K562 (cell line): ENCODE measurements at places on chromosomes 12 and 14. TPM values are rescaled to one million over a fixed set of nuclear protein-coding genes. Genes with fewer than 3 reads are reported as not detected.

DNA sequence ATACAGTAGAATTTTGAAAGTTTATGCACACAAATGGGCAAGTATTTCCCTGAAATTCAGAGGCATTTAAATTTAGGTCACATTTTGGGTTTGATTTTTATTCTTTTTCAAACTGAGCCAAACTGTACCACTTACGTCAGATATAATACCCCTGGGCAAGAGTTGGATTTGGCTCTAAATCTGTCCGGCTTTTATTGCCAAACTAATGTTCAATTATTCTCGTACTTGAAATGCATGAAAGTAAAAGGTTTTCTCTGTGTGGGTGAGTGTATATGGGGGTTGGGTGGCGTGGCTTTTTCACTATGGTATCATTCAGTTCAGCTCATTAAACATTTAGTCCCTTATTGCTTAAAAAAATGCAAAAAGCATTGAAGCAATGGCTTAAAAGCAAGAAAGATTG is 55.9 kb downstream of the SLCO1C1 start:
- DNase-seq: no peak

GRCh38 chr14:61510736-61511557 is 184.4 kb upstream of the HIF1A start:
- DNase-seq: no peak

DNA sequence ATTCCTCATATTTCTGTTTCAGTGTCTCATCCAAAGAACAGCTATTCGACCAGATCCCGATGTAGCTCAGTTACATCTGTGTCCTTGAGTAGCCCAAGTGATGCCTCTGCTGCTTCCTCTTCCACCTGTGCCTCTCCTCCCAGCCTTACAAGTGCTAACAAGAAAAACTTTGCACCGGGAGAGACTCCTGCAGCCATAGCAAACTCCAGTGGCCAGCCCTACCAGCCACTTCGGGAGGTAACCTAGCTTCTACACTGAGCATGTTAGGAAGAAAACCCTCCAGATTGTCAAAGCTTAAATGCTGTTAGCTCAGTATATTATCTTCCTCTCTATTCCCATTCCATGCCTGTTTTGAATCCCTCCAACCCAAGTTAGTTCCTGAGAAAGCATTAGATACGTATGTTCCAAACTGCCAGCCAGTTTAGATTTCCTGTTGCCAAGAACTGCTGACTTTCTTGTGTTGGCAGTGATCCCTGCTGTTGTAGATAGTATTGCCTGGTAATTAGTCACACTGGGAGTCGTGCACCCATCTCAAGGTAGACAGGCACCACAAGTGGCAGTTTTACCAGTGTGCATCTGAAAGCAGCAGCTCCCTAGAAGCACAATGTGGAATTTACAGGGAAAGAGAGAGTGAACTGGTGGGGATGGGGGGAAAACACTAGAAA is 14.0 kb upstream of the KCNH3 start:
- DNase-seq: no peak

- no peak for DNase-seq
Measured at GRCh38 chr12:104050436-104050835, 449 bp upstream of the GLT8D2 start.

- no peak for DNase-seq
Measured at GRCh38 chr14:102902523-102903247, 19.8 kb upstream of the AMN start.

DNA sequence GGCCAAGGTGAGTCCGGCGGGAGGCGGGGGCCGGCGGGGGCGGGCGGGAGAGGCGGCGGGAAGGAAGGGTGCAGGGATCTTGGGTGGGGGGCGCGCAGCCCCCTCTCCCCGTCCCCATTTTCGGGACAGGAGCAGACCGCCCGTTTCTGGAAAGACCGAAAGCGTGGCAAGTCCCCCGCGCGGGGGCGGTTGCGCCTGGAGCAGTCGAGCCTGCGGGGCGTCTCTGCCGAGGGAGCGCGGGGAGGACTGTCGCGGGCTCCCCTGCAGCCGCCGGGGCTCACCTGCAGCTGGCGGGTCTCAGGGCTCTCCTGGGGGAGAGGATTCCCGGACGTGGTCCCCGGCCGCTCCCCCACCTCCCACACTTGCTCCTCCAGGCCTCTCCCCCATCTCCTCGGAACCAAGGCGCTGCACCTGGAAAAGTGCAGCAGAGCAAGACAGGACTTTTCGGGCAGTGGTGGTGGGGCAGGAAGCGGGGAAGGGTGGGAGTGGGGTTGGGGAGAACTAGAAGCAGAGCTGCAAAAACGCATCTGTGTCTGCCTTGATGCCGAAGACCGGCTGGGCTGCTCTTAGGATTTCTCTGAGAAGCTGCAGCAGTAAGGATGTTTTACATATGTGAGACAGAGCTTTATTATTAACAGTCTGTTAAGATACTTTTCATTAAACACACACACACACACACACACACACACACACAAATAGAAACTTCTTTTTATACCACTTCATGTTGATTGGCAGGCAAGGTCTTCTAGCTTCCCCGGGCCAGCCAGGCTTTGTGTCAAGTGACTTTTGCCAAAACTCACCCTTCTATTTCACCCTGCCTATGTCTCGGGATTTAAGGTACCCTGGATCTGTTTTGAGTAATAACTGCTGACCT is 677 bp downstream of the C12orf75 start:
- DNase-seq: no peak

- DNase-seq: peak; percentile 60
Measured at GRCh38 chr12:93571925-93572711, at the start of gene SOCS2. SOCS2 (plus strand) TSS chr12:93572675; CDS start chr12:93572898, 223 bp downstream.

- DNase-seq: no peak
Measured at GRCh38 chr12:230925-231671, 17.1 kb upstream of the SLC6A12 start.

DNA sequence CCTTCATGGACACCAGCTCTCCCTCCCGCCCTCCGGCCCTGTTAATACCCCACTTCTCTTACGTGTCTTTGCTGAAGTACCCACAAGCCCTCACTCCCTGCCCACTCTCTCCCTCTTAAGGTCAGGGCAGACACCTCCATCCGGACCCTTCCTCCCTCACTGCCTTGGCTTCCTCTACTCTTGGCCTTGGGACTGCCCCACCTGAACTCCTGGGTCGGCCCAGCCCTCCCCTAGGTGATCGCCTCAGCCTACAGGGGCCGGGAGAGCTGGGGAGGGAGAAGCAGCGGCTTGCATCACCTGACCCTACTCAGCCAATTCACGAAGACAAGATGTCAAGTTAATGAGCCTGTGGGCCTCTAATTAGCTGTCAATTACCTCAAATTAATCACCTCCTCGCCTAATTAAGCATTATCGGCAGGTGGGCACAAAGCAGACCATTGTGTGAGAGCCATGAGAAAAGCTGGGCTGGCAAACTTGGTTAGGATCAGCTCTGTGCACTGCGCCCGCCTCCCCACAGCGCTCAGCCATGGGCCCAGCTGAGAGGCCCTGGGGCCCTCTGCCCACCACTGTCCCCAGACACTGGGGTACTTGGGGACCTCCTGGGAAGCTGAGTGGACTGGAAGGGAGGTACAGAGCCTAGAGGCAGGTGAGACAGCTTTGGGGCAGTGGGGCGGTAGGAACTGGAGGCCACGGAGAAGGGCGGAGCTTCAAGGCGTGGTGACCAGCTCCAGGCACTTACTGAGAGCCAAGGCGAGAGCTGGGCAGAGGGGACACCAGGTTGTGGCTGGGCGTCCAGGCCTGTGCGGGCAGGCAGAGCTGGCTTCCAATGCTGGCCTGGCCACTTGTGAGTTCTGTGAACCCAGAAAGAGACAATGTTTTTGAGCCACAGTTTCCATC is 25.1 kb upstream of the VSX2 start:
- no peak for DNase-seq

GRCh38 chr14:53545217-53545616 is 392.1 kb upstream of the DDHD1 start:
- no peak for DNase-seq

DNA sequence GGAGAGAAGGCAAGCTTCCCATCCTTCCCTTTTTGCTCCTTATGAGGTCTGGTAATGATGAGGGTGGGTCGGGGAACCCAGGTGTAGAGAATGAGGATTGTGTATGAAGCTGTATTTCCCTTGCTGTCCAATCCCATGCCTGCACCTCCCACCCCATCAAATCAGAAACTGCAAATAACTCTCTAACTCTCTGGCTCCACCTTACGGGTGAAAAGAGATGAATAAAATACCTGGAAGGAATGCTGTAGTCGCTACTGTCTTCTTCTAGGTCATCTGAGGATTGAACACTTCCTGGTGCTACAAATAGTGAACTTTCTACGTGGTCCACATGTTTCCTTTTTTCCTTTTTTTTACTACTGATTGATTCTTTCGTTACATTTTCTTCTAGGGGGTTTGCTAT is 38.9 kb upstream of the DICER1 start:
- peak; percentile 48 for DNase-seq

- no peak for DNase-seq
Measured at GRCh38 chr12:4049298-4050080, 176.3 kb upstream of the PARP11 start.

DNA sequence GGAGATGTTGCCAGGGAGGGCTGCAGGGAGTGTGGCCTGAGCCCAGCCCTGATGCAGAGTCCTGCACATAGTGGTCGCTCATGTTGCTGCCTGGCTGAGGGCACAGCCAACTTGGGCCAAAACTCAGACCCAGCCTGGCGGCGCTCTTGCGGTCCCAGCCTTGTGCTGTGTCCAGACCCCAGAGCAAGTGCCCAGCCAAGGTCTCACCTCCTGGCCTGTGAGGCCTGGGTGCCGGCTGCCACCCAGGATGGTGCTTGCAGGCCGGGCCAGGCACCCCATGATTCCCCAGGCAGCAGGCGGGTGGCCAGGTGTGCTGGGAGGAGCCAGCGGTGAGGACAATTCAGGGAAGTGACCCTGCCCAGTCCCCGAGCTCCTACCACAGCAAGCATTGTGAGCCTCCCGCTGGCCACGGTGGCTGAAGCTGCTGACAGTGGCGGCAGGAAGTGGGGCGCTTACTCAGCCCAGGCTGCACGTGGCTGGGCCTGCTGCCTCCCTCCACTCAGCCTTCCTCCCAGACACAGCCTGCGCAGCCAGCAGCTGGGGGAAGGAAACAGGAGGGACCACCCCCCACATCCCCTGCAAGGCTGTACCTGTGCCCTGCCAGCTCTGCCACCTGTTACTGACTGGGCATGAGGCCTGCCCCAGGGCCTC is 17.7 kb upstream of the PGF start:
- DNase-seq: no peak

GRCh38 chr12:13436696-13437391 is 240.3 kb downstream of the EMP1 start:
- DNase-seq: peak; percentile 73

DNA sequence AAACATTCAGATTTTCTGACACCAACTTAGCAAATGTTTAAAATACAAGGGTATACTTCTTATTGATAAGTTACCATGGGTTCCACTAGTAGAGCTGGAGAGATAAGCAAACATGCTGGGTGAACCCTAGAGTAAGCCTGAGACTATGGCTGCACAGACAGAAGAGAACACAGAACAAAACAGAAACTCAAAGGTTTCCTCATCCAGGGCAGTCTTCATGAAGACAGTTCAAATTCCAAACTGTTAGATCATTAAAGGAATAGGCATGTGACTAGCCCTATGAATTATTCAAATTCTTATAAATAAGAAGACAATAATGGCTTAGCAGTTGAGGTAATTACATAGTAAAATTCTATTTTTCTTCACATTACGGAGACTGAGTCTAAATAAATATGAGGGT is 28.1 kb downstream of the BTBD7 start:
- no peak for DNase-seq

DNA sequence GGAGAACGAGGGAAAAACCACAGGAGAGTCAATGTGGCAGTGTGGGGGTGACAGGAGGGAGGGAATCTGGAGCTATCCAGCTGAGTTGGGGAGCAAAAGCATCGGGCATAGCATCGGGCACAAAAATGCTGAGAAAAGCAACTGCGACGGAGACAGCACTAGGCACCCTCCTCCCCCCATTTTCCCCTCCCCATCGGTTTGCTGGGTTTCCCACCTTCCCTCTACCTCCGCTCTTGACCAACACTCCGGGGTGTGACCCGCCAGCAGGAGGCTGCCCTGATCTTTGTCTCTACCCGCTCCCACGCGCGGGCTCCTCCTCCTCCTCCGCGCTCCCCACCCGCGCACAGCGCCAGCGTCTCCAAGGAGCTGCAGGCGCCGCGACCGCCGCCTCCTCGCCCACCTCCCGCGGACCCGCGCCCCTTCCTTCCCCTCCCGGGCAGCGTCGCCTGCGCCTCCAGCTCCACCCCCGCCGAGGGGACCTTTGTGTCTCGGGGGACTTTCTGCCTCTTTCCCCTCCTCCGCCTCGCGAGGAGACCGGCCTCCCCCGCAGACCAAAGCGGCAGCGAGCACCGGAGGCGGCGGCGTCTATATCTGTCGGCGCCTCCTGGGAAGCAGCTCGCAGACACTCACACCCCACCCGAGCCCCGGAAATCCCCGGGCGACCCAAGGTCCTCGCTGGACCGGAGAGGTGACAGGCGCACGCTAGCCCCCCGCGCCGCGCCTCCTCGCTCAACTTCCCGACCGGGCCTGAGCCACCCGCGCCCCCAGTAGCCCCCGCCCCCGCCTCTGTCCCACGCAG is 920 bp downstream of the CDK17 start:
- DNase-seq: peak; percentile 69

The TBC1D30 gene
- polyA plus RNA-seq: 0.48 TPM in 1 of 2 replicates, not detected in the other

The ING4 gene
- polyA plus RNA-seq: 23.8 and 23.9 TPM in 2 replicates

The TAS2R20 gene
- 0.44 and 0.45 TPM in 2 replicates for polyA plus RNA-seq

The SCNN1A gene
- not detected in 2 replicates for polyA plus RNA-seq

The TPPP2 gene
- not detected in 2 replicates for polyA plus RNA-seq

The MSRB3 gene
- polyA plus RNA-seq: not detected in 2 replicates

The ACSS3 gene
- not detected in 2 replicates for polyA plus RNA-seq

The TPH2 gene
- polyA plus RNA-seq: not detected in 2 replicates

The FAR2 gene
- 5.0 and 6.6 TPM in 2 replicates for polyA plus RNA-seq

The SELPLG gene
- 1.2 and 2.8 TPM in 2 replicates for polyA plus RNA-seq

The POTEG gene
- not detected in 2 replicates for polyA plus RNA-seq

The ART4 gene
- not detected in 2 replicates for polyA plus RNA-seq

The KSR2 gene
- polyA plus RNA-seq: not detected in 2 replicates

The HNF1A gene
- not detected in 2 replicates for polyA plus RNA-seq
